ENCODE measurements at places on chromosomes 11 and 22.

DNA sequence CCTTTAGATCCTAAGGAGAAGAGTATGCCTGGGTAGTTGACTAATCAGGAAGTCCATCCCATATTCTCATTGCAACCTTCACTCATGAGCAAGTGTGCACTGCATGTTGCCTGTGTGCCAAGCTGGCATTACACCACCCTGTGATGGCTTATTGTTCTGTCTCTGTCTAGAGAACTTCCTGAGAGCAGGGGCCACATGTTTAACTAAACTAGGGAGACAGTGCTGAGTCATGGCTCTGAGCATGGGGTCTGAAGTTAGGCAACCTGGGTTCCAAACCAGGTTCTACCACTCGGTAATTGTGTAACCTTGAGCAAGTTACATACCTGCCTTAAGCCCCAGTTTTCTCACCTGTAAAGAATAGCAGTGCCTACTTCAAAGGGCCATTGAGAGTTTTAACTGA lies 39.6 kb downstream of the CSNK2A3 start:
- no peak for DNase-seq

DNA sequence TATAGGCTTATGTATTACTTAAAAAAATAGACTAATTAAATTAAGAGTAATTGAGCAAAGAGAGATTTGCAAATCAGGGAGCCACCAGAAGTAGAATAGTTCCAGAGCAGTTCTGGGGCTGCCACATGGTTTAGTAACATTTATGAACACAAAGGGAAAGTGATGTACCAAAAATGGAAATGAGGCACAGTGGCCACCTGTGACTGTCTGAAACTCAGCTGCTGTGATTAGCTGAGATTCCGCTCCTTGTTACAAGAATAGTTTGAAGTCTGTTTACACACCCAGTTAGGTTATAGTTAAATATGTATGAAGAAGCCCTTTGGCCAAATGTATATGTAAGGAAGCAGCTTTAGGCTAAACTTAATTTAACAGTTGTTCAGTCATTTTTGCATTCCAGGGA lies 901.5 kb upstream of the CHORDC1 start:
- DNase-seq, result no peak

DNA sequence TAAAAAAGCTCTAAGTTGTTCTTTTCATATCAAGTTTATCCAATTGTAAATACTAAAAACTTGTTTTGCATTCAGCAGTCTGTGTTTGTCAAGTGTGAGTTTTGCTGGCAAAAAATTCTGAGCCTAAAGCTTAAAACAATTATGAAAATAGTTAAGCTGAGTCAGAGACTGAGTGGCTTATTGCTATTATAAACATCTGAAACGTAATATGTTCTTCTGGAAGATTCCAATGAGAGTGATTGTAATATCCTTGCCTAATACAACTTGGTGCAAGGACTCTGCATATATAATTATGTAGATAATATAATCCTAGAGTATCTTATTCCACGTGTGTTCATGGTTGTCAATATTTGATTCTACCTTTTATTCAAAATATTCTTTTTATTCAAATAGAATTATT lies 14.1 kb upstream of the NUP50 start:
- no peak for DNase-seq

DNA sequence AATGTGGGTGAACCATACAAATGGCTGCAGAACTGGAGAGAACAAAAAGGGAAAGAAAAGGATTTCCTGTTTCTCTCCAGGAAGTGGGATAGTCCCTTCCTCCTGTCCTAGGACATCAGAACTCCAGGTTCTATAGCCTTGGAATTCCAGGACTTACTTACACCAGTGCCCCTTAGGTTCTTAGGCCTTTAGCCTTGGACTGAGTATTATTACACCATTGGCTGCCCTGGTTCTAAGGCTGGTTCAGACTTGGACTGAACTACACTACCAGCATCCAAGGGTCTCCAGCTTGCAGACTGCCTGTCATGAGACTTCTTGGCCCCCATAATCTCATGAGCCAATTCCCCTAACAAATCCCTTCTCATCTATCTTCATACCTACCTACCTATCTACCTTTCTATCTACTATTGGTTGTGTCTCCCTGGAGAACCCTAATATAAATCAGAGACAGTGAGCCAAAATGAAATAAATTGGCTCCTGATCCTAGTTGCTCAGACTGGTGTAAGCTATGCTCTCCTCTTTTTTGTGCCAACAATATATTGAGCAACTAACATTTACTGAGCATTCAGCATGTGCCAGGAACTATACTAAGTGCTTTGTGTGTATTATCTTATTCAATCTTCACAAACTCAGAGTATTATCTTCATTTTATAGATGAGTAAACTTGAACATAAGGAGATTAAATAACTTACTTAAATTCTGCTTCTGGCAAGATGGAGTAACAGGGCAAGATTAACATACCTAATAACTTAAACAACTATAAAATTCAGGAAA lies 303.7 kb downstream of the TTC28 start:
- no peak for DNase-seq

Data from NCI-H1417 treated with DMSO at 0.1 percent for 48 hours (cell line).